ENCODE measurements at places on chromosomes 2 and 18. TPM values are rescaled to one million over a fixed set of nuclear protein-coding genes. Genes with fewer than 3 reads are reported as not detected.

The MEP1B gene
- 0.19 TPM for total RNA-seq

The UGP2 gene
- 85.9 TPM for total RNA-seq

The TOGARAM2 gene
- total RNA-seq = 6.8 TPM

The ARHGEF33 gene
- 0.28 TPM for total RNA-seq

The CIAO1 gene
- total RNA-seq = 108 TPM

The CHRNG gene
- not detected for total RNA-seq

The APOB gene
- not detected for total RNA-seq

The ALKAL2 gene
- 1.1 TPM for total RNA-seq

The DSG4 gene
- total RNA-seq = not detected

The XPO1 gene
- 158 TPM for total RNA-seq

The RAB27B gene
- 1.5 TPM for total RNA-seq

The ATG9A gene
- 52.7 TPM for total RNA-seq

The TFPI gene
- total RNA-seq = 1.9 TPM

The RAB17 gene
- total RNA-seq = not detected

The OR6B2 gene
- total RNA-seq = not detected

The POTEE gene
- 0.31 TPM for total RNA-seq

The MYOM1 gene
- 0.88 TPM for total RNA-seq

The SLC4A3 gene
- total RNA-seq = not detected

The CLEC4F gene
- total RNA-seq = 23.5 TPM

The CROCC2 gene
- total RNA-seq = not detected

The C2orf42 gene
- total RNA-seq = 26.1 TPM

The SCRN3 gene
- total RNA-seq = 22.1 TPM

The TTN gene
- total RNA-seq = 2.1 TPM

The LINC00305 gene
- not detected for total RNA-seq

The LHCGR gene
- not detected for total RNA-seq

The TMEM247 gene
- not detected for total RNA-seq

The DNAH6 gene
- total RNA-seq = 1.0 TPM

The FAM161A gene
- 2.2 TPM for total RNA-seq

The RNF152 gene
- 0.95 TPM for total RNA-seq
